Effector memory CD8-positive, alpha-beta T cell (primary cell): ENCODE measurements at places on chromosomes 5 and 9.

DNA sequence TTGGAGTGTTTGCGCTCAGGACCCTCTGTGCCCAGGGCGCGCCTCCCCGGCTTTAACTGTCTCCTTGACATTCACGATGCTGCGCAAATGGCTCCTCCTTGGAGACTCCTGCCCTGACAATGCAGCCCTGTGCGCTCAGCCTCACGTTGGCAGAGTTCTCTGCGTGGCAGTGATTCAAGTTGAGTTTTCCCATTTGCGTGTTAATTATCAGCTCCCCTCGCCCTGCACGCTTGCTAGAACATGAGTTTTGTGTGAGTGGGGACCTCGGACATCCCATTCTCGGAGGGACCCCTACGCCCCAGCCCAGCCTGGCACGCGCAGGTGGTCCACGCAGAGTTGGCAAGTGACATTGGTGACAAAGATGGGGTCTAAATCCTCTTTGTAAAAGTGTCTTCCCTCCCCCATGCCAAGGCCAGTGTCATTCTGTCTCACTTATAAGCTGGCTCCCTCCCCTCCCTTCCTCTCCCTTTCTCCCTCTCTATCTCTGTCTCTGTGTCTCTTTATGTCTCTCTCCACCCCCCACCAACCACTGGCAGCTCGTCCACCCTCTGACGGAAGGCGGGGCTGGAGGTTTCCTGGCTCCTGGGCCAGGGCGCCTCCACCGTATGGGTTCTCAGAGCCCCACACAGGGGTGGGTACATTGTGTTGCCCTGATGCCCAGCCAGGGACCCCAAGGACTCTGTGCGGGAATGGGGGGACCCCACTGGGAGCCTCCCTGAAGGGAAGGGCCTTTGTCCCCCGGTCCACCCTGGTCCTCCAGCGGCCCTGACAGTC is 169.3 kb downstream of the OLFM1 start:
- no peak for DNase-seq
- no peak overlapping the region for H3K27ac ChIP-seq
- no peaks in the 10 kb centered on the region for H3K27me3 ChIP-seq

- H3K27me3 ChIP-seq = peaks cover 28% of the 10 kb centered on the region
- H3K4me1 ChIP-seq = no peaks in the 10 kb centered on the region
Measured at GRCh38 chr5:42020788-42021530, 95.9 kb downstream of the FBXO4 start.

GRCh38 chr5:141135030-141135717 is at the start of gene PCDHB5:
Gene PCDHB5 (plus strand): TSS chr5:141135206. CDS start chr5:141135435, 229 bp downstream.
- H3K4me3 ChIP-seq = peak within 1 kb of the TSS; percentile 48
- no peak for DNase-seq
- peaks cover 8% of the 10 kb centered on the region for H3K27me3 ChIP-seq

DNA sequence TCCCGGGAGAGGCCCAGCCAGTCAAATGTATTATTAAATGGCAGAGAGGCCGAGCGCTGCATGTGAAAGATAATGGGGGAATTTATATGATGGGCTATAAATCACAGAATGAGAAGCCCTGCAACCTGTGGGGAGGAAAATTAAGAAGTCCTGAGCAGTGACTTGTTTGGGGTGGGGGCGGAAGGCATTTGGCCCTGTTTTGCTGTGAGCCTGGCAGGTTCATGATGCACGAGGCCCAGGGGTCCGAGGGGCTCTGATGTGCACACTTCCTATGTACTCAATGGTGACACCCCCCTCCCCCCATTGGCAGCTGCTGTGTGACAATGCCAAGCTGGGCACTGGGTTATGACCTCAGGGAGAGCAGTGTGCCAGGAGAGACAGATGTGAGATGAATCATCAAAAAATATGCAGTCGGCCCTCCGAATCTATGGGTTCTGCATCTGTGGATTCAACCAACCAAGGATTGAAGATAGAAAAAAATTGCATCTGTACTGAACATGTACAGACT is 13.7 kb upstream of the DAB2IP start:
- no peaks in the 10 kb centered on the region for H3K4me1 ChIP-seq
- H3K27me3 ChIP-seq = peaks cover 14% of the 10 kb centered on the region
- no peak overlapping the region for H3K27ac ChIP-seq
- no peak overlapping the region for H3K4me3 ChIP-seq
- DNase-seq = no peak

GRCh38 chr9:113381909-113382411 is 5.2 kb upstream of the HDHD3 start:
- H3K27ac ChIP-seq = peak overlapping the region; percentile 69
- no peaks in the 10 kb centered on the region for H3K27me3 ChIP-seq
- H3K4me1 ChIP-seq = no peaks in the 10 kb centered on the region
- no peak overlapping the region for H3K4me3 ChIP-seq

DNA sequence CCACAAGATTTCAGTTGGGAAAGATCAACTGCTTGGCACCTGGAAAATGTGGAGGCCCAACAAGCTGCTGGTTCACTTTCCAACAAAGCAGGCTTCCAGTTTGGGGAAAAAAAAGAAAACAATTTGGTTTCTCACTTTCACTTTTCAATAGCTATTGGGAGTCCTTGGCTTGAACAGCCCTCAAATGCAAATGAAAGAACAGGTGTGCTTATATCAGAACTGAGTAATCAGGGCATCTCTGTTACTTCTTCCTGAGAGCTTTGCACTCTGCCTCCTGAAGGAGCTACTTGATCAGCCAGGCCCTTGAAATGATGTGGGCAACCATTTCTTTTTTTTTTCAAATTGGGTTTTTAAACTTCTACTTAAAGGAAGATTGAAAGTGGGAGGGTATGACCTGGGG is 73.5 kb downstream of the MFAP3 start:
- H3K4me3 ChIP-seq = no peak overlapping the region
- no peaks in the 10 kb centered on the region for H3K36me3 ChIP-seq
- no peaks in the 10 kb centered on the region for H3K4me1 ChIP-seq
- peaks cover 2% of the 10 kb centered on the region for H3K27me3 ChIP-seq
- DNase-seq = no peak

DNA sequence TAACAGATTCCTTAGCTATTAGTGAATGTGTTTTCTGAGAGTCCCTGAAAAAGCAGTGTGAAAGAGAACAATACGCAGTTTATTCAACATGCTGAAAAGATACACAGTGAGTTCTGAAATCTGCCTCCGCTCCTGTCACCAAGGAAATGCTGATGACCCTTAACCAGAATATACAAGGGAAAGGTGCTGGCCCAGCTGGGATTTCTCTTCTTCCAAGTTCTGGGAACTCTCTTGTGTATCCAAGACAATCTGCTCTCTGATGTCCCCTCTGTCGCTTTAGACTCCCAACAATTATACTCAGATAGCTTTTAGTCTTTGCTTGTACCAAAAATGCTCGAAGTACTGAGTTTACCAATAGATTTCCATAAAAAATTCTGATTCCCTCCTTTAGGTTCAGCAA is 214.9 kb downstream of the TMEM167A start:
- no peaks in the 10 kb centered on the region for H3K36me3 ChIP-seq
- no peak for DNase-seq
- no peaks in the 10 kb centered on the region for H3K27me3 ChIP-seq
- no peak overlapping the region for H3K27ac ChIP-seq

- H3K27me3 ChIP-seq = no peaks in the 10 kb centered on the region
- H3K36me3 ChIP-seq = peaks cover 41% of the 10 kb centered on the region
- H3K27ac ChIP-seq = peak overlapping the region; percentile 97
- peak overlapping the region; percentile 98 for H3K4me3 ChIP-seq
- H3K4me1 ChIP-seq = peaks cover 41% of the 10 kb centered on the region
Measured at GRCh38 chr5:443239-444151, 519 bp downstream of the EXOC3 start.

GRCh38 chr5:149397530-149397929 is 18.4 kb upstream of the IL17B start:
- H3K27ac ChIP-seq = no peak overlapping the region
- H3K4me3 ChIP-seq = no peak overlapping the region
- H3K4me1 ChIP-seq = no peaks in the 10 kb centered on the region
- peaks cover 20% of the 10 kb centered on the region for H3K27me3 ChIP-seq

- DNase-seq = no peak
- no peak overlapping the region for H3K27ac ChIP-seq
- H3K36me3 ChIP-seq = no peaks in the 10 kb centered on the region
- H3K4me1 ChIP-seq = no peaks in the 10 kb centered on the region
Measured at GRCh38 chr5:35488055-35488454, 129.6 kb upstream of the SPEF2 start.

DNA sequence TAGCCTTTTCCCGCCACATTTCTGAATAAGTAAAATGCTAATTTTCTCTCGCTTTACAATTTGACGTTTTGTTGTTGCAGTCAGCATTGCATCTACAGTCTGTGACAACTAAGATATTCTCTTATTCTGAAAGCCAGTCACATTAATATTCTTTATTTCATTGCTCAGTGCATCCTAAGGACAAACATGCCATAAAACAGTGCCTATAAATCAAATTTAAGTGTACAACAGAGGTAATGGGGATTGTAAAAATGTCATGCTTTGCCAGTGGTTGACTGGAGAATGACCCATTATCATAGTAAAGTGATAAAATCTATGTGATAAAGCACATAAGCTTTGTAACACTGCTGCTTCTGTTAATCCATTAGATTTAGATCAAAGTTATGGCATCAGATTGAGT is 1850.0 kb upstream of the ACO1 start:
- no peaks in the 10 kb centered on the region for H3K27me3 ChIP-seq
- H3K36me3 ChIP-seq = peaks cover 3% of the 10 kb centered on the region
- no peaks in the 10 kb centered on the region for H3K4me1 ChIP-seq
- DNase-seq = no peak
- no peak overlapping the region for H3K27ac ChIP-seq

DNA sequence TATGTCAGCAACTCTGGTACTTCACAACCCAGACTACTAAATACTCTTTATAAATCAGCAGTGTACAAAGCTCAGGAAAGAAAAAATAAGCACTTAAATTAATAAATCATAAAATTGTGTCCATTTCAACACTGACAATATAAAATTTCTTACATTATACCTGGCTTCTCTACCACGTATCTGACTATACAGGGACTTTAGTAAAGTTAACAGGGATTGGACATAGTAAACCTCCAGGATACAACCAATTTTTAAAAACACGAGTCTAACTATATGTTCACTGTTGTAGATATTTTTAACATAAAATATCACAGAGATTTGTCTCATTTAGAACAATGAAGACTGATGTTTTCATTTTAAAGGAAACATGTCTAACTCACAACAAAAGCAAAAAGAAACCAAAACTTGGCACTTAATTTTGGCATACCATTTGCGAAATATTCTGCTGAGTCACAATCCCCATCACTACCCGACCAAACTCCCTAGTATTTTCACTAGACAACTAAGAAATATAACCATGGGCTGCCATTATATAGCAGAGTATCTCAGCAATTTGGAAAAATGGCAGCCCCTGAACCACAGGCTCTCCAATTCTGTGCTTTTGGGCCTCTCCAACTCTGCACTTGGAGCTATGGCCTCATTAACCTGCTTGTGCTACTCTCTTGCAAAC is 14.4 kb downstream of the FAM169A start:
- no peak for DNase-seq
- H3K4me1 ChIP-seq = peaks cover 29% of the 10 kb centered on the region
- peak overlapping the region; percentile 84 for H3K27ac ChIP-seq
- H3K36me3 ChIP-seq = no peaks in the 10 kb centered on the region

GRCh38 chr5:167219298-167219697 is 1072.1 kb upstream of the WWC1 start:
- no peaks in the 10 kb centered on the region for H3K4me1 ChIP-seq
- H3K36me3 ChIP-seq = no peaks in the 10 kb centered on the region
- DNase-seq = no peak
- no peak overlapping the region for H3K4me3 ChIP-seq
- H3K27me3 ChIP-seq = no peaks in the 10 kb centered on the region

- H3K36me3 ChIP-seq = no peaks in the 10 kb centered on the region
- H3K4me1 ChIP-seq = no peaks in the 10 kb centered on the region
- no peak overlapping the region for H3K4me3 ChIP-seq
- DNase-seq = no peak
Measured at GRCh38 chr5:82664732-82665131, 386.6 kb upstream of the RPS23 start.

- H3K4me1 ChIP-seq = no peaks in the 10 kb centered on the region
- H3K4me3 ChIP-seq = no peak overlapping the region
- H3K27ac ChIP-seq = no peak overlapping the region
- no peak for DNase-seq
- H3K27me3 ChIP-seq = no peaks in the 10 kb centered on the region
Measured at GRCh38 chr5:10172247-10172646, 77.4 kb downstream of the ATPSCKMT start.

- H3K27ac ChIP-seq = no peak overlapping the region
- no peaks in the 10 kb centered on the region for H3K4me1 ChIP-seq
- H3K27me3 ChIP-seq = peaks cover 38% of the 10 kb centered on the region
- no peak overlapping the region for H3K4me3 ChIP-seq
Measured at GRCh38 chr5:178413988-178414387, 176.2 kb downstream of the COL23A1 start.

DNA sequence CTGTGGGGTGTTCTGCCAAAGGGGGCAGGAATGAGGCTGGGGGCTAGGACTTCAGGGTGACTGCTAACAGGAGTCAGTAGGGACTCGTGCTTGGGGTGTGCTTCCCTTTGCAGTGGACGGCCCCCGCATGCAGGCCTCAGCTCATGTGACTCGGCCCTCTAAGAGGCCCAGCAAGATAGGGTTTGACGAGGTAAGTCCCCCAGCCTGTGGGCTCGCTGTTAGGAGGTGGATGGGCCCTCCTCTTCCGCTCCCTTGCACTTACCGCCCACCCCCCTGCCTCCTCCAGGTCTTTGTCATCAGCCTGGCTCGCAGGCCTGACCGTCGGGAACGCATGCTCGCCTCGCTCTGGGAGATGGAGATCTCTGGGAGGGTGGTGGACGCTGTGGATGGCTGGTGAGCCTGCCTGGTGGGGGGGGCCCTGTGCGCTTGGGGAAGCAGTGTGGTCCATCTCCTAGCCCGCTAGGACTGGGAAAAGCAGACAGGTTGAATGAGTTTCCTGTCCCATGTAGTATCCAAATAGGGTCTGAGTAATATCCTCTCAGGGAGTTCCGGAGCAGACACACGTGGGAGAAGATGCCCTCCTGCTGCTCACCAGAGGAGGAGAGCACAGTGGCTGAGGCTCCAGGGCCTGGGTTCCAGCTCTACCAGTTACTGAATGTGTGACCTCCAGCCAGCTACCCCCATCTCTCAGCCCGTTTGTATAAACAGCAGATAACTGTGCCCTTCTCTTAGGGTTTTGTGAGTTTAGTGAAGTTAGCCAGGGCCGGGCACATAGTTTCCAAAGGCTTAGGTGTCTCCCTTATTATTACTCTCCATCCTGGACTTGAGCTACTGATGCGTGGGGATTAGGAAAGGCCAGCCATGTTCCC is 8.2 kb downstream of the CERCAM start:
- H3K4me3 ChIP-seq = no peak overlapping the region
- H3K4me1 ChIP-seq = no peaks in the 10 kb centered on the region
- H3K27ac ChIP-seq = no peak overlapping the region

DNA sequence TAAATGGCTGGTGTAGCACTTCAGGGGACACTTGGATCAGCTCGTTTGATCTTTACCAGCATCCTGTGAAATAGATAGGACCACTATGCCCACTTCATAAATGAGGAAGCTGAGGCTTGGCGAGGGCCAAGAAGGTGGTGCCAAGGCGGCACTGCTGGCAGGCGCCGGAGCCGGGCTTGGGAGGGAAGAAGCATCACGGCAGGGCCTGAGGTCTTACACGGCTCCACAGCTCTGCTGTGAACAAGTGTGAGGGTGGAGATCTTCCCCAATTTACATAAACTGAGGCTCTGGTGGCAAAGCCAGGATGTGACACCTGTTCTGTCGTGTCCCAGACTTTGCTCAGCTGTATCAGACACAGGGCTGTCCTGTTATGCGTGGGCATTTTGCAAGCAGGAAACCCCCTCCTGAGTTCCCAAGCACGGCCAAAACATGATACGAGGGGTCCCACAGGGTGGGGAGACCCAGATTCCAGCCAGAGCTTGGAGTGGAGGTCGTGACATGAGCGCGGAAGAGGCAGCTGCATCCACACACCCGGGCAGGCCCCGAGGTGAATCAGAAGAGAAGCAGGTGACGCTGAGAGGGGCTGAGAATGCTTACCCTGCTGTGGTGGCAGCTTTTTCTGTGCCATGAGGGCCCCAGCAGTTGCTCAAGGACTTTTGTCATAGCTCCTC is 117.5 kb upstream of the BOD1 start:
- H3K36me3 ChIP-seq = no peaks in the 10 kb centered on the region
- no peaks in the 10 kb centered on the region for H3K4me1 ChIP-seq
- H3K27ac ChIP-seq = no peak overlapping the region
